Hematopoietic multipotent progenitor cell treated with erythropoietin and hydrocortisone succinate and interleukin-3 and kit ligand, for 4 days (in vitro differentiated cells): ENCODE measurements at places on chromosomes 5 and 9.

- no peak for DNase-seq
Observed at GRCh38 chr5:78912811-78913210, 72.3 kb downstream of the ARSB start.

DNA sequence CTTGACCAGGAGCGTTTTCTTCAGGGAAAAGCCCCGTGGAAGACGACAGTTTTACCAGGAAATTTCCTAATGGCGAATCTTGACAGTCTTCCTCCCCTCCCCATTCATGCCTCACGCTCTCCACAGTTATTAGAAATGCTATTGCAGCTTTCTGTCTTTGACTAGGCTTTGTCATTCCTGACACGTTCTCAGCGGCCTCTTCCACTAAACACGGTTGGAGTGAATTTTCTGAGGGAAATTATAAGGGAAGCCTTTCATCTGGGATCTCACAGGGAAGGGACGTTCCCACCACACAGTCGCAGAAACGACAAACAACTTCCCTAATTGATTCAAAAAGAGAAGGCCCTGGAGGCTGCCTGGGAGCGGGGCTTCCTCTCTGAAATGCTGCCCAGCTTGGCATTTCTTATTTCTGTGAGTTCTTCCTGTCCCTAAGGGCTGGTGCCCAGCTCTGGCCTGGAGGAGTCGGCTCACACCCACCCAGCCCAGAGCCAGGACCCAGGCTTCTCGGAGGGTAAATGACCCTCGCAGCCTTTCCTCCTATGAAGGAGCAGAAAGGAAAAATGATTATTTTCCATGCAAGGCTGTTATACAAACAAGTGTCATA lies 57.1 kb upstream of the PPP1R26 start:
- DNase-seq = no peak

DNA sequence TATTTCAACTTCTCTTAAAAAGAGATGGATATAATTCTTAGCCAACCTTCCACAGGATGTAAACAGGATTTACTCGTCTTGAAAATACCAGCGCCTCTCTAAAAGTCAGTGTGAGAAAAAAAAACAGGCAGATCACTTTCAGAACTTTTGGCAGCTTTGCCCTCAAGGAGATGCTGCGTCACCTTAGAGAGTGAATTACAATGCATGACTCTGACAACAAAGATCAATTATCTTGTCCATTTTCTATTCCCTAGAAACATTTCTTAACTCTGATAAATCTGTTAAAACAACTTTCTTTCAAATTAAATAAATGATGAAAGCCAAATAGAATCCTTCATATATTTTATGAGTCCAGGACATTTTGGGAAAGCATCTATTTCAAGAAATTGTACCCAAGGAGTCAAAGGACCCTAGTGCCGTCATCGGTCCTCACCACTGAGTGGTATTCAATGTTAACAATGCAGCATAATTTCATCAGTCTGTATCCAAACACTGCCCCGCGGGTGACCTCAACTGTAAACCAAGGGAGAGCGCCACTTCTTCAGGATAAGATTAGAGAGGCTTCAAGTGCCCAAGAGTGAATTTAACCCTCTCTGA lies 536.0 kb downstream of the PDE4D start:
- DNase-seq = peak; percentile 13

GRCh38 chr9:32677931-32678330 lies 42.5 kb upstream of the TAF1L start:
- no peak for DNase-seq

- DNase-seq = no peak
Observed at GRCh38 chr5:107464876-107465275, 205.9 kb downstream of the EFNA5 start.

DNA sequence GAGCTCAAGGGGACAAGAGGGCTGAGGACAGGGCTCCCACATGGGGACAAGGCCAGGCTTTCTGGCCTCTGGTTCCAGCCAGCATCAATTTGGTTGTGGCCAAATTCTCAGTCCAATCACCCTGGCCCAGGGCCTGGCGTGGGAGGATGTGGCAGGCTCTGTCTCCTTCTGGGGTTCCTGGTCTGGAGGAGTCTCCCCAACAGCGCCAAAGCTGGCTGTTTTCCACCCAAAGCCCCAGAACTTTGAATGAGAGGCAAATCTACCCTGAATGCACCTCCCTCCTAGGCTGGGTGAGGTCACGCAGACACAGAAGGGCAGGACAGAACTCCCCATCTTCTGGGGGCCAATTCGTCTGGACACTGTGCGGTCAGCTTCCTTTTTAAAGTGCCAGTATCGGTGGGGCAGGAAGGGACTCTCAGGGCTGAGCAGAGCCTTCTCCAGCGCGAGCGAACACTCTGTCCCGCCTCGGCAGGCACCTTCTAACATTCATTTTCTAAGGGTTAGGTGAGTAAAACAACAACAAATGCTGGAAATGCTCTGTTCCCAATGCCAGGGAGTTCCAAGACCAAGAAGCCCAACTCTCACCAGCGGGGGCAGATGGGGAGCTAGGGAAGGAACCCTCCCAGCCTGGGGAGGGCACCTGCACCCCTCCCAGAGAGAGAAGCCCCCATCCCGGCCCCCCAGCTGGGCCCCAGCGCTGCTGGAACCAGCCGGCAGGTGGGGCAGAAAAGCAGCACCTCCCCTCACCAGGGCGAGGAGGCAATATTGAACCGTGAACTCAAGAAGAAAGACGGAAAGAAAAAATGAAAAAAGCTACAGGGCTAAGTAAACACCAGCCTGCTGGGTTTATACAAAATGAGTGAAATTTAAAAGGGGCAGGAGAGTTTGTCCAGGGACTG lies 3.7 kb upstream of the DPM2 start:
- DNase-seq = no peak

DNA sequence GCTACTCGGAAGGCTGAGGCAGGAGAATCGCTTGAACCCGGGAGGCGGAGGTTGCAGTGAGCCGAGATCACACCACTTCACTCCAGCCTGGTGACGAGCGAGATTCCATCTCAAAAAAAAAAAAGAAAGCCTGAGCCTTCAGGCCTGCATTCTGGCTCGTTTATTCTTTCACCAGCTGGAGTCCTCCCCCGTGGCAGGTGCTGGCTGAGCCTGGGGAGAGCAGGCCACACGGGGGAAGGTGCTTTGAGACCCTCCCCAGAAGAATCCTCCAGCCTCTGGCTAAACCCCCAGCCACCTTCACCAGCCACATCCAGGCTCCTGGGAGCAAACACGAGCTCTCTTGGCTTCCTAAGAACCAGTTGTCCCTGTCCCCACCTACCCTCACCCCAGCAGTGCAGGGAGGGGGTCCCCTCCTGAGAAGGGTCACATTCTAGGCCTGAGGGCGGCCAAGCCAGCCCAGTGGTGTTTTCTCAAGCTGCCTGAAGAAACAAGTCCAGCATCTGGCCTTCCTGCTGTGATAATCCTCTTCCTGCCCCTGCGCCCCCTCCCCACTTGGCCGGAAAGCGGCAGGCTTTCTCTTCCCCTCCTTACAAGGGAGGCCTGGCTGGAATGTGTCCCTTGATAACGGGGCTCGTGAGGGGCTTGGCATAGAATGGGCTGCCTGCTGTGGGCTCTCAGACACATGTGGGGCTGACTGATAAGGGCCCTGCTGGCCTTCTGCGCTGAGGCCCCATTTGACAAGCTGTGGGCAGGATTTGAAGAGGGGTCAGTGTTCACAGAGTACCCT lies 41.5 kb downstream of the PLPP7 start:
- DNase-seq = peak; percentile 99

GRCh38 chr9:92619601-92620300 lies 50.2 kb downstream of the IPPK start:
- no peak for DNase-seq

DNA sequence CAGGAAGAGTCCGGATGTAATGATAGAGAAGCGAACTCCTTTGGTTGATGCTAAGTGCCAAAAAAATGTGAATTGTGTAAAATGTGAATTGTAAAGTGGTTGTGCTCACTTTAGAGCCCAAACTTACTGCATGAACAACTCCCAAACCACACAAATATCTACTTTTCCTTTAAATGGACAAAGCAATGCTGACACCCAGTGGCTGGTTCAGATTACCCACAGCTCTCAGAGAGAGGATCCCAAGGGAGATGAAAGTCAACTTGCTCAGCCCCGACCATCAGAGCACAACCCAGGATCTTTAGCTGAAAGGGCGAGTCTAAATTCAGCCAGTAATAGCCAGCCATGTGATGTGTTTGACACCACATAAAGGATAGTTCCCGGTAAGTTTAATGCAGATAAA lies 133.7 kb downstream of the NMUR2 start:
- DNase-seq = peak; percentile 4

GRCh38 chr9:117178596-117179375 lies 236.1 kb downstream of the ASTN2 start:
- DNase-seq = no peak

- peak; percentile 46 for DNase-seq
Observed at GRCh38 chr9:35599763-35600604, 5.1 kb upstream of the TESK1 start.
